ENCODE measurements at places on chromosomes 11 and 22.
A peak's percentile ranks its signal among the peaks of the same experiment; 100 is the strongest.

DNA sequence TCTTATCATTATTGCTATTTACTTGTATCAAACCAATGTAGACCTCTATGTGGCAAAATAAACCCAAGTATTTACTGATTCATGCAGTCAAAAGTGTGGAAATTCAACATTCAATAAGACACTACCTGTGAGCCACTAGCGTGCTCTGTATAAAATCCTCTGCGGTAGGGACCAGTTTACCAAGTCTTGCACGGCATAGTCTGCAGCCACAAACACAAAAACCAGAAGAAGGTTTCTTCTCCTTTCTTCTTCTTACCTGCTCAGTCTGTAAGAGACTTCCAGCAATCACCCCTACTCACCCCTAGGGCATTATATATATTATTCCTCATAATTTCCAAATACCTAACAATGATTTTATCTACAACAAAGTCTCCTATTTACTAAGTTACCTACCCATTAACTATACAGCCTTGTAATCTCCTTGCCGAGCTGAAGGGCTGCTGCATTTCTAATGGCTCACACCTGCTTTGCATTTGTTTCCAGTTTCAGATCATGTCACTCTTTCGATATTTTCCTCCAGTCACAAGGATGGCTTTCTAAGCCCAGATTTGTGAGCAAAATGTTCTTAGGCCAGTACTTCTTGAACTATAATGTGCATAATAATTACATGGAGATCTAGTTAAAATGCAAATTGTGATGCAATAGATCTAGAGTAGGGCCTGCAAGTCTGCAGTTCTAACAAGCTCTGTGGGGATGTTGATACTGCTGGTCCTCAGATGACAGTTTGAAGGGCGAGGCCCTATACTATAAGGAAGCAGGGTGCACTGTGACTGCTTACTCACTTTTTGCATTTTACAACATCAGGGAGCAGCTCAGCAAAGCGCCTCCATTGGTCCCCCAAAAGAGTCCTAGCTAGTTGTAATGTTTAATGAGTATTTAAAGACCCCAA lies 191.9 kb upstream of the DDI1 start:
- DNase-seq = no peak

- peak; percentile 77 for DNase-seq
Observed at GRCh38 chr11:107565219-107565937, at the start of gene ALKBH8. Gene ALKBH8 (minus strand): TSS chr11:107565735. CDS start chr11:107560893, 4,842 bp downstream.

DNA sequence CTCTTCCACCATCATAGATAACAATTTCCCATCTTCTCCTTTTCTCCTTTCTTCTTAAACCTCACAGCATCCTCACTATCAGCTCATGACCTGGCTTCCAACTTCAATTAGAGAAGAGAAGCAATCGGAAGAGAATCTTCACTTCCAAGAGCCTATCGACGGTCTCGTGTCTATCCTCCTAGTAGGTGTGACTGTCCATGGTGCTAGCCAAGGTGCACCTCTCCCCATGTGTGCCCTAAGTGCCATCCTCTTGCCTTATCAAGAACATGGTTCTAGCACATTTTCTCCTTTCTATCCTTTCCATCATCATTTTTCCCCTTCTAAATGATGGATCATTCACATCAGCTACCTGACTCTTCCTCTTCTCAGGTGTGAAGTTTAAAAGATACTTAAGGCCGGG lies 5.1 kb upstream of the CUL5 start:
- DNase-seq = no peak

DNA sequence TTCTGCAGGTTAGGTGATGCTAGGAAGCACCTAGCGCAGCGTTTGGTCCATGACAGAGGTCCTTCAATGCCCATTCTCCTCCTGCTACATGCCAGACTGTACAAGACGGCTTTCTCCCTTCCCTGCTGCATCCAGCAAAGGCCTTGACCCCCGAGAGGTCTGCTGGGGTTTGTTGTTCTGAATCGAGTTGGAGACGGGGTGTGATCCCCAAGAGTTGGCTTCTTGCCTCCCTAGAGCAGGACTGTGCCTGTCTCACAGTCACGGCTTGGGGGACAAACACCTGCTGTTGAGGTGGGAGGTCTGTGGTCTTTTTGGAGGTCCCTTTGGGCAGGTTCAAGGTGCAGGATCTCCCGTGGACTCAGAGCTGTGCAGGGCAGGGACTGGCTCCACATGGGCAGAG lies 352.3 kb upstream of the B3GAT1 start:
- no peak for DNase-seq

GRCh38 chr11:1202776-1203504 lies 19.9 kb upstream of the MUC5B start:
- peak; percentile 83 for DNase-seq

DNA sequence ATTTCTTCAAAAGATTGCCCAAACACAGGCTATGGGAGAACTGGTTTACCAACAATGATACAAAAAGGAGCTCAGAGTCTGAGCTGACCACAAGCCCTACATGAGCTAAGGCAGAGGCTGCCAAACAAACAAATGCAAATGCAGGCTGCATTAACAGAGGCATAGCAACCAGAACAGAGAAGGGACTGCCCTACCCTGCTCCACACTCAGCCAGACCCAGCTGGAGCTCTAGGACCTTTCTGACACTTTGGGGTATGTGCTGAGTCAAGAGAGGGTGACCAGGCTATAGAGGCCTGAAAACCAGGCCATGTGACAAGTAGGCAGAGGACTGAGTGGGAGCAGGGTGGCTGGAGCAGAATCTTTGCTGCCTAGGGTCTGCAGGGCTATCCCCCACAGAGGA lies 17.8 kb upstream of the P2RY2 start:
- no peak for DNase-seq

- no peak for DNase-seq
Observed at GRCh38 chr22:42217019-42217751, 53.3 kb downstream of the TCF20 start.

DNA sequence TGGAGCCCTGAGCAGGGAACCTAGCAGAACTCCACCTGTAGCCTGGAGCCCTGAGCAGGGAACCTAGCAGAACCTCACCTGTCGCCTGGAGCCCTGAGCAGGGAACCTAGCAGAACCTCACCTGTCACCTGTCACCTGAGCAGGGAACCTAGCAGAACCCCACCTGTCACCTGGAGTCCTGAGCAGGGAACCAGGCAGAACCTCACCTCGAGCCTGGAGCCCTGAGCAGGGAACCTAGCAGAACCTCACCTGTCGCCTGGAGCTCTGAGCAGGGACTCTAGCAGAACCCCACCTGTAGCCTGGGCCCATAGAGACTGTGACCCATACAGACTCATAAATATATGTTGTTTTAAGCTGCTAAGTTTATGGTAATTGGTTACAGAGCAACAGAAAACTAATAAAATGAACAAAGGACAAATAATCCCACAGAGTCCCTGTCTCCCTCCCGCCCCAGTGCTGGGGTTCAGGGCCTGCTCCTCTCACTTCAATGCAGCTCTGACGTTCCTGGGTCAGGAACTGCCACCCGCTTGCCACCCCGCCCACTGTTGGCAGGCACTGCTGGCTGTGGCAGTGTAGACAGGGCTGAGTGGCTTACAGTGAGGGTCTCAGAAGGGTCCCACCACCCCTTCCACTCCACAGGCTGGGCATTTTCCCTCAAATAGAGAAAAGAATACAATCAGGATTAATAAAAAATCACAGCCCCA lies 259.1 kb downstream of the TBC1D22A start:
- DNase-seq = no peak

DNA sequence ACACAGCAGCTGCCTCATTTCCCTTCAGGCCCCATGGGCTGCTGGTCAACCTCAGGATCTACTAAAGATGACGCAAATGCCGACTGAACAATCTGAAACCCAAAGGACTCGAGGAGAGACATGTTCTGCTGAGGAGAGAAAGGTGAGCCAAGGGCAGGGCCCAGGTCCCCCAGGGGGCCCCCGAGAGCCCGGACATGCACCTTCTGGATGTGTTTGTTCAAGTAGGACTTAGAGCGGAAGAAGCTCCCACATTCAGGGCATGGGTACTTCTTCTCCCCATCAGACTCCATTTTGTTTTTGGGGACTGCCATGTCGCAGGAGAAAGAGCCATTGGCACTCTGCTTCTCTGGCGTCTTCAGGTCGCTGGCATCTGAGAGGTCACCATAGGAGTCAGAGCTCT lies 19.3 kb downstream of the PATZ1 start:
- DNase-seq = no peak

DNA sequence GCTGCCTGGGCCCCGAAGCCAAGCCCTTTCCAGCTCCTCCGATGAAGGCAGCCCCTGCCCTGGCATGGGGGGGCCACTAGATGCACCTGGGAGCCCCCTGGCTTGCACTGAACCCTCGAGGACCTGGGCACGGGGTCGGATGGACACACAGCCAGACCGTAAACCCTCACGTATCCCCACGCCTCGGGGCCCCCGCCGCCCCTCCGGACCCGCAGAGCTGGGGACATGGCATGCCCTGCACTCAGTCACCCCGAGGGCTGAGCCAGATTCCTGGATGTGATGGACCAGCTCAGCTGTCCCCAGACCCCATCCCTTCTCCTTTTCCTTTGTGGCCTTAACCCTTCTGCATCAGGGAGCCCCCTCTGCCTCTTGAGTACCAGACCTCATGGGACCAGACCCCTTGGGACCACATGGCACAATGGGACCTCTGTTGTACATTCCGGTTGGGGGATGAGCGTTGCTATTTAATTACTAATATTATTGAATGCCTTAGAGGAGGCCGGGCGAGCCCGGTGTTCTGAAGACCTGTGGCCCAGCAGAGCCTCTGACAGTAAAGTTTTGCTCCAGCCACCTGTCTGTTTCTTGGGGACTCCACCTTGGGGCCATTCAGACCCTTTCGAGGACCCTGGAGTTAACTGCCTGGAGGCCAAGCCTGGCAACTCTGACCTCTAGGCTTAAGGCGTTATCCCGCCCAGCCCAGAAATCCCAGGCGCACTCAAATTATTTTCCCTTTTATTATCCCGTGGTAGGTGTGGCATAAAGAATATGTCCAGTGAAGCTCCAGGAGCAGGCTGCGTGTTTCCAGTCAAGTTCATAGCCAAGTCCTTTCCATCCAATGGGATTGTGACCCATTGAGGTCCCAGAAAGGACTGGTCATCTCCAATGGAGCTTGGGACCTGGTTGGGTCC lies 3.0 kb downstream of the RASL10A start:
- no peak for DNase-seq

- DNase-seq = no peak
Observed at GRCh38 chr11:7982582-7983119, 4.5 kb upstream of the EIF3F start.

- DNase-seq = no peak
Observed at GRCh38 chr11:75270896-75271418, 30.4 kb downstream of the TPBGL start.

- DNase-seq = no peak
Observed at GRCh38 chr11:66842501-66842895, 743 bp upstream of the RCE1 start.

DNA sequence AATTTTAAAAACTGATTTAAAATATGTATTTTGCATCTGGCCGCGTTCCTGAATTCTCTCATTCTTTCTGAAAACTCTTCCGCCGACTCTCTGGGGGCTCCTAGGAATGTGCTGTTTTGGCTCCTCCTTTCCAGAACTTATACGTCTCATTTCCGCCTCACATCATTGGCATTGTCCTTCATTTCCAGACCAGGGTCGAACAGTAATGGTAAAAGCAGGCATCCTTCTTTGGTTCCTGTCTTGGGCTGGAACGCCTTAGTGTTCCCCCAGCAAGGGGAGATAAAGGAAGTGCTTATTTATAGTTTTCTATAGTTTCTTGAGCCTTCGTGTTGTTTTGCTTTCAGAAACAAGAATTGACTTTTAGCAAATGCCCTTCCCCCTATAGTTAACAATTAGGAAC lies 10.9 kb upstream of the TNNT3 start:
- DNase-seq = no peak

DNA sequence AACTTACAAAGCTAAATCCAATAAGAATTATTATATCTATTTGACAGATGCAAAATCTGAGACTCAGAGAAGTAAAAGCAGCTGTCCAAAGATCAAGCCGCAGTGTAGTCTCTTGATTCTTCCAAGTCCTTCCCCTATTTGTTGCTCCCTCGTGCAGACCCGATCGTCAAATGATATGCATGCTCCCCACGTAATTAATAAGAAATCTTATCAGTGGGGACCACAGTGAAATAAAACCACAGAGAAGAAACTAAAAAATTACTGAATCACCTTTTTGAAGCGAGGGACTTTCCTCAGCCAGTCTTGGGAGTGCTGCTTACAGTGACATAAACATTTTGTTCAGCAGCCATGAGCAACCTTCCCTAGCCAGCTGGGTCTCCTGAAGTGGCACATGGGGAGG lies 64.6 kb downstream of the SERGEF start:
- no peak for DNase-seq

DNA sequence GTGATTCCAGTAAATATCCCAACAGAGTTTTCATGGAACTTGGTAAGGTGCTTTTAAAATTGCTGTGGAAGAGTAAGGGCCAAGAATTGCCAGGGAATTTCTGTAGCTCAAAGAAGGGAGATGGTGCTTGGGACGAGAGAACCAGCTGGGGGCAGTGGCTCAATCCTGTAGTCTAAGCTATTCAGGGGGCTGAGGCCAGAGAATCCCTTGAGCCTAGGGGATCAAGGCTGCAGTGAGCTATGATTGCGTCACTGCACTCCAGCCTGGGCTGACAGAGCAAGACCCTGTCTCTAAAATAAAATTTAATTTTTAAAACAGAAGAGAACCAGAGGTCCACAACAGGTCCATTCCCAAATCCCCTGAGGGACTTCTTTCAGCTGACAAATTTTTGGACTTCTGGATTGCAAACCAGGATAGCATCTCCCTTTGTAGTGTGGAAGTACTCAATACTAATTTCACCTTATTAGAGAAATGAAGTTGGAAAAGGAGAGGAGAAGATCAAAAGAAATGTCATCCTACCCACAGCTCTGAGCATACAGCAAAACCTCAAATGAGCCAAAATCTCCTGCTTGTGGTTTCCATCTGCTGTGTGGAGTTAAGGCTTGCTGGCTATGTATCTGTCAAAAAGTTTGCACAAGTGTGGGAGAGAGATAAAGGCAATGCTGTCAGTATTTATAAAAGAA lies 59.2 kb upstream of the CLPB start:
- no peak for DNase-seq

- no peak for DNase-seq
Observed at GRCh38 chr22:34903416-34903815, 162.5 kb upstream of the ISX start.

DNA sequence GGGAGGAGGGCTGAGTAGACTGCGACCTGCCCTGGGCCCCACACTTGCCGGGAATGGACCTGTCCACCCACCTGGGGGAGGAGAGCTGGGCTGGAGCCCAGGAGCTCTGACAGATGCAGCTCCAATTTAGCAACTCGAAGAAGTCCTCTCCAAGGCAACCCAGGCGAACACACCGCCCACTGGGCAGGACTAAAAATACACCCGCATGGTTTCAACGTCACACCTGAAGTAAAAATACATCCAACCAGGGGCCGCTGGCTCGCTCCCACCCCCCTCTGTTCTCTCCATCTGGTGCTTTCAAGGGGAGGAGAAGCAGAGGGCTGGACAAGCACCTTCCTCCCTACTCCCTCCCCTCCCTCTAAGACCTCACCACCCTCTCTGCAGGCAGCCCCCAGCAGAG lies 119.9 kb downstream of the FEZ1 start:
- no peak for DNase-seq

Measured in nephron progenitor cell (in vitro differentiated cells).